ENCODE measurements at places on chromosomes 11 and 22.

GRCh38 chr11:14537134-14537599 is 17.0 kb upstream of the PSMA1 start:
- no peak for DNase-seq

DNA sequence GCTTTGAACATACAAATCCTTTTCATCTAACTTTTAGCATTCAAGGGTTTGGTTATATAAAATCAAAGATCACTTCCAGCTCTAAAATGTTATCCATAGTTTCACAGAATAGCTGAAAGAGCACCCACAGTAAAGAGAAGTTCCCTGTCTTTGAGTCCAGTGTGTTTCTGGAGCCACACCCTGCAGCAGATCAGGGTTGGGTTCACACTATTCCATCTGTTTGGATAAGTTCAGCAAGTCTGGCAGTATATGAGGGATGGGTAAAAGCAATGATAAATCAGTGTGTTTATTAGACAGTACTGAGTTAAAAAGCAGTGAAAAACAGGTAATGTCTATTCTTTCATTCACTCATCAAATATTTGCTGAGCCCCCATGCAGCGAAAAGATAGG is 135.8 kb upstream of the PITPNB start:
- DNase-seq = no peak

DNA sequence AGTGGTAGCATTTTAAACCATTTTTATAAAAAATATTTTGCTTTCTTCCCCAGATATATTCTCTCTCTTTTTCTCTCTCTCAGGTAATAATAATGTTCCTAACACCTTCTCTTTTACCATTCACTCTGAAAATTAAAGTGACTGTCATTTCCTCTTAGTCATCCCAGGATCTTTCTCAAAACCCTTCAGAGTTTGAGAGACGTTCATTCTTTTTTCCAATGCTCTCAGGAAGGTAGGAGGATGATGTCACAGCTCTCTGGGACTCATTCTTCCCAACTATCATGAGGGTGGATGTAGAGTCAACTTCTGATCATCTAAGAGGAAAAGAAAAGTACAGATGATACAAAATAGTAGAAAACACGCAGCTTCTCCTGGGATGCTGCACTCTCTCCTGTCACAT is 60.2 kb upstream of the CRTAM start:
- no peak for DNase-seq

DNA sequence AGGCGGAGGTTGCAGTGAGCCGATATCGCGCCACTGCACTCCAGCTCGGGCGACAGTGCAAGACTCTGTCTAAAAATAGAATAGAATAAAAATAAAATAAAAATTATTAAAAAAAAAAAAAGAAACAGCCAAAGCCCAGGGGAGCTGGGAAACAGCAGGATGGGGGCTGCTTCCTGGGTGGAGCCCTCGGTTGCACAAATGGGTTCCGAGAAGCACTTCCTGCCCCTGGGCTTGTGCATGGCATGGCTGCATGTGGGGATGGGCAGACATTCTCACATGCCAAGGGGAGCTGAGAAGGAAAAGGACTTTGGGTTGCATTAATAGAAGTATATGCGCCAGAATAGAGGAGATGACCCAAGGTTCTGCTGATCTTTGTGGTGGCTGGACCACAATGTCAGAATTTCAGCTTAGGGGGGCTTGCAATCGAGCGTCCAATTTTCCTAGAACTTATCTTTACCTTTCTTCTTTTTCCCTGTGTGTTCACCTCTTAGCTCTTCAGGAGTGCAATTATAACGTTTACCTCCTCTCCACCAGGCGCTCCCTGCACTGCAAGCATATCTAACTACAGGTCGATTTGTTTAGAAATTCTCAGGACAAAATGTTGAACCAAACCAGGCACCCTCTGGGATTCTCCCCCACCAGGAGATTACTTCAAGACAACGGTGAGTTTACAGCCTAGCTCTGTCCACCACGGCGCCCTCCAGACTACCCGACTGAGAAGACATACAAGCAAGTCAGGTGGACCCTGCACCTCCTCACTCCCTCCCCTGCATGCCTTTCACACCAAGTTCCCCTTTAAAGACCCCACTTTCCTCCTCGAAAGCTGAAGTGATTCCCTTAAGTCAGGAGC is 53.2 kb downstream of the SHISAL1 start:
- peak; percentile 66 for DNase-seq

DNA sequence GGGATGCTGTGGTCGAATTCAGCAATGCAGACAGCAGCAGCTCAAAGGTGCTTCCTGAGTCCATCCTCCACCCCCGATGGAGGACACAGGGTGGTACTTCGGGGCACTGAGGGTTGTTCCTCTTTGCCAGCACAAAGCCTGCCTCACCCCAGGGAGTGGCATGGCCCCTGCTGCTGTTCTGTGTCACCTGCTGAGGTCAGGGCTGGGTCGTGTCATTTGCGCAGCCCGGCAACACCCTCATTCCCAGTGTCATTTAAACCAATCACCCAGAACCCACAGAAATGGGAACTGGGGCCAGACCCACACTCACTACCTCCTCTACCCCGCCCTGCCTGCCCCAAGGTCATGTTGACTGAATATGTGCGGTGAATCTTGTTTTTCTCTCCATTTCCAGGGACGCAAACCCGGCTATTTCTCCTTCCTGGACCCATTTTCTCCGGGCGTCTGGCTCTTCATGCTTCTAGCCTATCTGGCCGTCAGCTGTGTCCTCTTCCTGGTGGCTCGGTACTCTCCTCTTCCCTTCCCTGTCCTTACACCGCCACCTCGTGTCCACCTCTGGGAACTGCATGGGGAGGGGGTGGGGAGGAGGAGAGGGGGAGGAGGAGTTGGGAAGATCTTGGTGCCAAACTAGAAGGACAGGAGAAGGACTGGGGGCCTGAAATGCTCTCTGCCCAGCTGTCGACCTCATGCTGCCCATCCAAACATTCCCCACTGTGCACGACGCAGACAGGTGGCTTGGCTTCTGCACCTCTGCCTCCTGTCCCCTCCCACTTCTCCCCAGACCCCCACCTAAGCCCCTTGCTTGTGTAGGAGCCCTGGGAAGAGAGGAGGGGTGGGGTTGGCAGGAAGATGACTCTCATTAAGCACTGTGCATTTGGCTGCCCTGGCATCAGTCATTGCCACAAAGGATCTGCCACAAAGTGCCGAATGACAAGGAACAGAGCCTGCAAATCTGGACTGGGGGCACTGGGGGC is 71.2 kb upstream of the TBCEL start:
- no peak for DNase-seq

DNA sequence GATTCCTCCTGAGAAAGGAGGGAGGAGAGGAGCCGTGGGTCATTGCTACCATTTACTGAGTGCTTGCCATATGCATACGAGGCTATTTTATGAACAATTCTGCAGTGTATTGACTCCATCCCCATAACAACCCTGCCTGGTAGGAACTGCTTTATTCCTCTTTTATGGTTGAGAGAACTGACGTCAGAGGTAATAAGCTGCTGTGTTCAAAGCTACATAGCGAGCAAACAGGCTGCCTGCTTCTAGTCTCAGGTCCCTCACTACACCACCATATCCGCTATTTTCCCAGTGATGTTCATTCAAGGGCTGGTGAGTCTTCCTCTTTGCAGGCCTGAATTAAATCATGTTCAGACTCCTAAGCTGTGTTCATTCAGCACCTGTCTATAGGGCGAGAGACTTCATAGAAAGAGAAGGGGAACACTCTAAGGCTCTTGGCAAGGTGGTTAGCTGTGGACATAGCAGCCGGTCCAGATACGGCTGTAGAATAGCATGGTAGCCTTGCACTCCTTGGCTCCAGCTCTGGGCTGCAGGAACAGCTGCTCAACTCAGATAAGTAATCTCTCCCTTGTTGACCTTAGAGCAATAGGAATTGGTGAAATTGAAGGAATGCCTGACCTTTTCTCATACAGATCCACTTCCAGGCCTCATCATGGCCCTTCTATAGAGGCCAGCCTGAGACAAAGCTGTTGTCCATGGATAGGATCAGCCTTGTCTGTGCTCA is 82.6 kb downstream of the MICAL2 start:
- DNase-seq = no peak

DNA sequence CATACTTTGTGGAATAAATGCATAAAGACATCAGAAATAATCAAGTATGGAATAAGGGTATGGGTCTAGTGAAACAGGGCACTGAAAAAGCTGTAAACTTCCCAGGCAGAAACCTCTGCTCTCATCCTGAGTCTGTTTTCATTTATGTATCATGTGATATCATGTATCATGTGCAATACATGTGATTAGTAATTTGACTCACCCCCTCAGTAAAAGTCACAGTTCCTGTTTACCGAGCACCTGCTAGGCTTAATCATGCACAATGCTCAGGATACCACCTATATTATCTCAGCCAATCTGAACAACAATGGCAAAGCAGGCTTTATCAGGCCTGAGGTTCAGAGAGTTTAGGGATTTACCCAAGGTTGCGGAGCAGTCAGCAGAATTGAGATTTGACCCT is 250.6 kb upstream of the TENM4 start:
- DNase-seq = no peak

- no peak for DNase-seq
Observed at GRCh38 chr11:116171271-116172140, 601.3 kb downstream of the BUD13 start.

- DNase-seq = no peak
Observed at GRCh38 chr11:62108017-62108750, 15.6 kb upstream of the INCENP start.

GRCh38 chr11:2681408-2682145 is 18.2 kb downstream of the KCNQ1OT1 start:
- peak; percentile 25 for DNase-seq

- DNase-seq = no peak
Observed at GRCh38 chr11:114953039-114953438, 274.7 kb downstream of the NXPE2 start.

GRCh38 chr11:113555071-113555619 is 79.9 kb upstream of the DRD2 start:
- no peak for DNase-seq

- DNase-seq = peak; percentile 81
Observed at GRCh38 chr11:2151500-2152257, 9.3 kb downstream of the INS start.

DNA sequence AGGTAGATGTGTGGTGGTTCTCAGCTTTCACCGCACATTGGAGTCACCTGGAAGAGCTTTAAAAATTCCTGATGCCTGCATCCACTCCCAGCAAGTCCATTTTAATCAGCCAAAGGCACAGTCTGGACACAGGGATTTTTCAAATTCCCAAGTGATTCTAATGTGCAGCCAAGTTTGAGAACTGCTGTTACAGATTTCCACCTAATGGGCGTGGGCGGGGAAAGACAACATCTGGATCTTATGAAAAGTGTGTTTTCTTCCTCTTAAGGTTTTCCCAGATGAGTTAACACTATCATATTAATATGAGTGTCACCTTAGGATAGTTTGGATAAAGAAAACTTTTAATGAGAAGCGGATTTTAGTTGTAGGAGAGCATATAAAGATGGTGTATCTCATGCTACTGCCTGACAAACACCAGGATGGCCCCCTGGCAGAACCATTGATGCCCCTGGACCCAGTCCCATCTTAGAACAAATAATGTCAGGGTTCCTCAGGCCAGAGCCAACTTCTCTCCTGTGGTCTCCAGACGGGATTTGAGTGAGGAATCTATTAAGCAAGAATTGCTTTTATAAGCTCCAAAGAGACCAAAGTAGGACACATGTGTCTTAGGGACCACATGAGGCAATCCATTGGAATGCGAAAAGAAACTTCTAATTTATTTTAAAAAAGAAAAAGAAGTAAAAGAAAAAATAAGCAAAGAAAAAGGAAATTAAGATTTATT is 31.9 kb downstream of the POU2AF1 start:
- DNase-seq = no peak

- no peak for DNase-seq
Observed at GRCh38 chr11:34417202-34417601, 21.5 kb upstream of the CAT start.

DNA sequence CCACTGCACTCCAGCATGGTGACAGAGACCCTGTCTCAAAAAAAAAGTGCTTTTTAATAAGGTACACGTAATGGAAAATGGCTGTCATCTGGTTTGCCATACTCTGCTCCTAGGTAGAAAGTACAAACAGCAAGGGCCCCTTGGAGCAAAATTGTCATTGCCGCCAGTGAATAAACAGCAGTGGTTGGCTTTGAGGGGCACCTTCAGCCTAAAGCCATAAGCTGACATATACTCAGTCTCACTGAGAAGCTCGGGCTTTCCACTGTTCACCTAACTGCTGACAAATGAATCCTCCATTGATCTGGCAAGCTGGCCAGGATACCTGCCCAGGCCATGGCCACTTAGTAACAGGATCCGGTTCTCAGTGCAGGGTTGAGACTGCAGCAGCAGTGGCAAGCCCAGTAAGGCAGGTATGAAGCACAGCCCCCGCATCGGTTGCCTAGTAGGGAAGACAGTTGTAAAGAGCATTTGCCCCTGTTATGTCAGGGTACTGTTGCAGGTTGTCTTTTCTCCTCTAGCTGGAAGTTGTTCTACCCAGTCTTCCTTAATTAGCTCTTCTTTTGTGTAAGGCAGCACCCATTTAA is 38.8 kb downstream of the MARK2 start:
- DNase-seq = no peak

GRCh38 chr22:36756746-36757655 is 18.9 kb downstream of the IFT27 start:
- DNase-seq = peak; percentile 50

DNA sequence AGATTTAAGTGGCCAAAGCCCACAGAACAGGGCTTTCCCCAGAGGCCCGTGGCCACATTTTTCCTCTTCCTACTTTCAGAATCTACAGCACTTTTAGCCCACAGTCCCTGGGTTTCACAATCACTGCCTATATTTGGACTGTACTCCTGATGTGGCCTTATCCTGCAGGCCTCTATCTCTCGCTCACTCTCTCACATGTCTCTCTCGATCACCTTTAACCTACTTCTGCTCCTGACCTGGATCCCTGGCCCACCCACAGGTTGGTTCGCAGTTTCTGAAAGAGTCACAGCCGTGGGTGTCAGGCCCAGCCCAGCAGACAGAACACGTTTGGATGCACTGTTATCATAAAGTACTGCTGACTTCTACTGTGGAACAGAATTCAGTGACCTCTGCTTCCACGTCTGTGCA is 55.5 kb downstream of the LARGE1 start:
- DNase-seq = no peak

DNA sequence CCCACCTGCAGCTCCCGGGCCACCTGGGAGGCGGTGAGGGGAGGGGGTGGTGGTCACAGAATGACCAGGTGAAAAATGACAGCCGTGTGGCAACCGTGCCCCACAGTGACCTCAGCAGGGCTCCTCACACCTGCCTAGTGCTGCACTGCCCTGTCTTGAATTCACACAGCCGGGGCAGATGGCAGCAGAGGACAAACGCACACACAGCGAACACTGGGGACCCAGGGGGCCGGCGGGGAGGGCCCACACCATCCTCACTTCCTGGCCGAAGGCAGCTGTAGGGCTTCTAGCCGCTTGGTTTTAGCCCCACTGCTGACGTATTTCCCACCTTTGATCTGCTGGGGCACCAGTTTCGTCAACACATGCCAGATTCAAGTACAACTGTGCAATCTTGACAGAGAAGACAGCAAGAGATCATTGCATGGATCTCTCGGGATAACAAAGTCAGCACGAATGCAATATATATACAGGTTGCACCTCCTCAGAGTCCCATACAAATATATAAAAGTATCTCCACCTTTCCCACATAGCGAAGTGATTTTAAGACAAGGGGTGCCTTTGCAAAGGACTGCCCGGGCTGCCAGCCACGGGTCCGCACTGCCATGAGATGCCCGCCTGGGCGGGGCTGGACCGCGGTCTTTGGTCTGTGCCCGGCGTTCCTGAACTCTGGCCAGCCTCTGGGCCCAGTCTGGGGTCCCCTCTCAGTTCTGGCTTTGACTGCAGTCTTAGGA is 26.9 kb downstream of the TRMU start:
- DNase-seq = no peak
